Activated CD8-positive, alpha-beta memory T cell treated with anti-CD3 and anti-CD28 coated beads for 1 hour (primary cell): ENCODE measurements at places on chromosomes 3 and 15.

GRCh38 chr3:150372320-150372719 is 35.8 kb upstream of the TSC22D2 start:
- no peak for DNase-seq

GRCh38 chr15:78420766-78421165 is 17.2 kb upstream of the IREB2 start:
- DNase-seq, result no peak

GRCh38 chr3:72250725-72251124 is 465.8 kb upstream of the PROK2 start:
- DNase-seq, result no peak

- no peak for DNase-seq
Observed at GRCh38 chr15:63331456-63331855, 50.2 kb downstream of the CA12 start.

- DNase-seq, result no peak
Observed at GRCh38 chr3:129460155-129460554, 20.1 kb downstream of the IFT122 start.

DNA sequence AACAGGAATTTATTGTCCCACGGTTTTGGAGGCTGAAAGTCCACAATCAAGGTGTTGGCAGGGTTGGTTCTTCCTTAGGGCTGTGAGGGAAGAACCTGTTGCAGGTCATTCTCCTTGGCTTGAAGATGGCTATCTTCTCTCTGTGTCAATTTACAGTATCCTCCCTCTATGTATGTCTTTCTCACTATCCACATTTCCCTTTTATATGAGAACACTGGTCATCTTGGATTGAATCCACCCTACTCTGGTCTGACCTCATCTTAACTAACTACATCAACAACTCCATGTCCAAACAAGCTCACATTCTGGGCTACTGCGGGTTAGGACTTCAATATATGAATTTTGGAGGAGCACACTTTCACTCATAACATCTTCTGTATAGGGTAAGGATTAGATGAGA is 61.9 kb downstream of the CLDN1 start:
- no peak for DNase-seq

DNA sequence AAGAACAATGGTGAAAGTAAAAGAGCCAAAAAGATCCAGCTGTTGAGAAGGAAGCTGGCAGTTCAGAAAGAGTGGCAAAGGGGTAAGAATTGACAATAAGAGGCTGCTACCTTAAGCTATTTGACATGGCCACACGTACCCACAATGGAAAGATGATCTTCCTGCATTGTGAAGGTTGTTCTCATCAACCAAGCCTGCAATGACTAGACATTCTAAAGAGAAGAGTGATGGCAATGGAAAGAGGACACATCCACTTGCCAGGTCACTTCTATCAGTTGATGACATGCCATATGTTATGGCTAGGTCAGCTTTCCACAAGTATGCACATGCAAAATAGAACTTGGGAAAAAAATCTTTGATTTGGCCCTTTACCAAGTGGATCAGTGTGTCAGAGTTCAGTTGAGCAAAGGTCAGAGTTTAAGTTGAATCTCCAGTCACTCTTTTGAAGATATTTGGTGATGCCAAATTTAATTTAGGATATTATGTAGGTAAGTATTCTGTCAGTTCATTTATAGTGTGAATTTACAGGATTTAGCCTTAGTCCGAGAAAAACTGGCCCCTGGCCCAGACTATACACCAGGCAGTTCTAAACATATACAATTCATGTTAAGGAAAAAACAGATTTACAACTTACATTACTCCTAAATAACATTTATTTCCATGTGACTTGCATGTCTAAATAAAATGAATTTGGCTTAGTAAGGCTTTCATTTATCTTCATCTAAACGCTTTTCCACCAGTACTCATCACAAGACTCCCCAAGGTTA is 104.9 kb upstream of the FLNB start:
- no peak for DNase-seq

GRCh38 chr3:151743855-151744254 is 10.1 kb downstream of the AADACL2 start:
- no peak for DNase-seq

DNA sequence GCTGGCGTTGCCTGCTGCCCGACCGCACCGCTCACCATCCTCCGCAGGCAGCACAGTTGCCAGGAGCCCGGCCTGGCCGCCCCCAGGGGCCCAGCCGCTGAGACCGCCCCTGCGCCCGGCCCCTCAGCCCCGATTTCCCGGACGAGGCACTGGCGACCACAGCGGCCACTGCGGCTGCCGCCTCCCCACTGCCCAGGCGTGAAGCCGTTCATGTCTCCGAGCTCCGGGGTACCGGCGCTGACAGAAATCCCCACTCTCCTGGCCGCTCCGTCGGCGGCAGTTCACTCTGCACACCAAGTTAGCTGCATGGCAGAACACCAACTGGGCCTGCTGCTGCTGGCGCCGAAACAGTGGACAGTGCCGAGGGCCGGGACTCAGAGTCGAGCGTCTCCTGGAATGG is 8.5 kb downstream of the SELENOT start:
- DNase-seq, result no peak

DNA sequence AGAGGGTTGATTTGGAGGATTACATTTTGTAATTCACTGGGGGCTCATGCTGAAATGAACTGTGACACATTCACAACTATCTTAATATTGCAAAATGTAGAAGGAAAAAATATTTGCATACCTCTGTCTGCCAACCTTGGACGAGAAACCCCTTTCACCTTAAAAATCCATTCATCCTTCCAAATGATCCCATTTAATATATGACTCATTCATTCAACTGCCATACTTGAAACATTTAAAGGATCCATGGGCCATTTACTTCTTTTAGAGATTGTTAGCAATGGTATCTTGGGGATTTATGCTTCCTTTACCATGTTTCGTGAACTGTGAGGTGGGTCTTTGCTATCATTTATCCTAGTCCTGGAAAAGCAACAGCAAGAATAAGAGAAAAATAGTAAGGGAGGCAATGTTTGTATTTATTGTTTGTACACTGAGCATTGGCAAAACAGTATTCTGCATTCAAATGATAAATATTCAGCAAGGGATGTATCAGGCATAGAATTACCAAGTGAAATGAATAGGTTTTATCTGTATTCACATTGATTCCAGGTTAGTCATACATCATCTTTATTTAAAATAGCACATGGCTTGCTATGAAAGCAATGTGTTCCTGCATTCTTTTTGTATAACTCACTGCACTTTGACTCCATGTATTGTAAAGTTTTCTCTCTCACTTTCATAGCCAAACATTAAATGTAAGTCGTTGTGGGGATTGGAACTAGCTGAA is 378.1 kb downstream of the NSUN3 start:
- no peak for DNase-seq

GRCh38 chr15:55334371-55334770 is 15.3 kb downstream of the PIGB start:
- no peak for DNase-seq

DNA sequence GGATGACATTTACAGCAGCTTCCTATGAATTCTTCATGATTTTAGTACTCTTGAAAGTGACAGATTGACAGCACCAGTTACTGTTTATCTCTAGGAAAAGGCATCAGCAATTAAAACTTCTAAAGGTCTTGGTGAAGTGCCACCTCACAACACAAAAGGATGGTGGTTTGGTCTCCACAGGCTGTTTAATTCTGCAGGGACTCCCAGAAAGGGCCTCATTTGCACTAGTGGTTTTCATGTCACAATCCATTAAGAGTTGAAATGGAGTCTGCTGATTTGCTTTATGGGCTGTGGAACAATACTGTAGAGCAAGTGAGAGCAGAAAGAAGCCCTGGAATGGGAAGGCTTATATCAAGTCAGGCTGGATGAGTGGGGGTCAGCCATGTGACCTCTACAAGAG is 225.3 kb upstream of the KCNMB2 start:
- DNase-seq, result no peak

DNA sequence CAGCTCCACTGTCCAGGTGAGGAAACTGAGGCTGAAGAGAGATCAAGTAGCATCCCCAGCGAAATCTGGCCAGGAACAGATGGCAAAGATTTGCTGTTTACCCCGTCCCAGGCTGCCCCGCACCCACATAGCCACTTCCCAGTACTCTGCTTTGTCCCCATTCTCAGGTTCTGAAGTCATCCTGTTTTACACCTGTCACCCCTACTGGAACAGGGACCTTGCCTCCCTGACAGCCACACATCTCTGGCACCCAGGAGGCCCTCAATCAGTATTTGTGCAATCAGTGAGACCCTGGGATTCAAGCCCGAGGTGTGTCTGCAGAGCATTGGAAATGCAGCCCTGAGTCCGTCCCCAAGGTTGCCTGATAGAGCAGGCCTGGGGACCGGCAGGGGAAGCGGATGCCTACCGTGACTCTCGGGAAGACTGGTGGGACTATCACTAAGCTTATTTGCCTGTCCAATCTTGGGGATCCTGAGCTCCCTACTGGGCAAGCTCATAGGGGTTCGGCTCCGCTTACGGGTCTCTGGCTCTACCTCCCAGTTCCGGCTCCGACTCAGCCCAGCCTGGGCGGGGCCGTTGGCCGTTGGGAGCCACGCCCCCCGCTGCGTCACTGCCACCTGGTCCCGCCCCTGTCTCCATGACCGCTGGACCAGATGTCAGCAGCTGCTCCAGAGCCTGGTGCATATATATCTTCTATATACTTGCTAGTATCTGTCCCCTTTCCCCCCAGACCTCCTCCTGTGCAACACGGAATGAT is 17.5 kb upstream of the FANCD2 start:
- no peak for DNase-seq

GRCh38 chr3:149299938-149300801 is 33.3 kb downstream of the TM4SF18 start:
- no peak for DNase-seq

- DNase-seq, result no peak
Observed at GRCh38 chr15:66117841-66118240, 135.7 kb downstream of the MEGF11 start.

DNA sequence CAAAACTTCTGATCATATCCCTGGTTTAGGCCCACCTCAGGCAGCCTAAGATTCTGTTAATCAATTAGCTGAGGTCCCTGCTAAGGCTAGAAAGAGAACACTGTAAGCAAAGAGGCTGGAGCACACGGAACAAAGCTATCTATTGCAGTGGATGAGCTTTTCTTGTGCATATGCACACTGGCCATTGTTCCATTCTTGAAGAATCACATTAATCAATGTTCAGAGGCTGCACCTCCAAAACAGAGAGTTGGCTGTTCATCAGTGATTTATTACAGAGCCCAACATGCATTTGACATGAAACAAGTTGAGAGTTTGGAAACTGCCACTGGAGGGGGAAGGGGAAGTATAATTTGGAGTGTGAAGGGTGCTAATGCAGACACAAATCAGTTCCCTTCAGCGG is 873.0 kb downstream of the ROBO1 start:
- DNase-seq, result no peak

GRCh38 chr3:134754768-134755559 is 40.1 kb upstream of the EPHB1 start:
- no peak for DNase-seq

- no peak for DNase-seq
Observed at GRCh38 chr15:89976246-89976600, 24.9 kb upstream of the ZNF710 start.

- no peak for DNase-seq
Observed at GRCh38 chr3:129624347-129625071, 18.0 kb upstream of the PLXND1 start.

DNA sequence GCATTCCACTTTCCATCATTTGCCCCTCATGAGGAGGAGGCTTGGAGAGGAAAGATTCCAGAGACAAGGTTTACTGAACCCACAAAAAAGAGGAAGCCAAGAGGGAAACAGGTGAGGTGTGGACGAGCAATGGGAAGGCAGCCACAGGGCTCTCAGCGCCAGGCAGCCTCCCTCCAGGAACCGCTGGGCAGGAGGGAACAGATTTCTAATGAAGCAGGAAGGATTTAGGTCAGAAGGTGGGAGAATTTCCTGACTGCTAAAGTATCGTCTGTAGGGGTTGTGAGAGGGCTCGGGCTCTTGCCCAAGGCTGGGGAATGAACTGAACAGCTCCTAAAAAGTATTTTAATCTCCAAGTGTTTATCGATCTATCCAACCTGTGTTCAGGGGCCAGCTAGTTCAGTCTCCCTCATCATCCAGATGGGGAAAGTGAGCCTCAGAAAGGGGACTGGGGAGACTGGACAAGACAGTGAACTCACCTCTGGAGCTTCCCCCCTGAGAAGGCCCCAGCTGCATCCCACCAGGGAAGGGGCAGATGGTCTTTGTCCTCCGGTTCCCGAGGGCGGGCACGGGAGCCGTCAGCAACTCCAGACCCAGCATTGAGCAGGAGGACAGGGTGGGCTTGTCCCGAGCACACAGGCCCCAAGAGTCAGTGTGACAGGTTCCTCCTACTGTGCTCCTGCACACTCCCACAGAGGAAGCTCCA is 10.5 kb downstream of the LOXL1 start:
- no peak for DNase-seq

DNA sequence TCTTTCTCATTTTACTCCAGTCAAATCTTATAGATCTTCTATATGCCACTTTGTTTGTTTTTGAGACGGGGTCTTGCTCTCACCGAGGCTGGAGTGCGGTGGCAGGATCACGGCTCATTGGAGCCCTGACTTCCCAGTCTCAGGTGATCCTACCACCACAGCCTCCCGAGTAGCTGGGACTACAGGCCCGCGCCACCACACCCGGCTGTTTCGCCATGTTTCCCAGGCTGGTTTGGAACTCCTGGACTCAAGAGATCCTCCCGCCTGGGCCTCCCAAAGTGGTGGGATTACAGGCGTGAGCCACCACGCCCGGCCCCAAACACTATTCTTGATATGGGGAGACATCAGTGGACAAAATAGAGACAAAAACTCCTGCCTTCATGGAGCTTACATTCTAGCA is 927 bp upstream of the TFDP2 start:
- no peak for DNase-seq

DNA sequence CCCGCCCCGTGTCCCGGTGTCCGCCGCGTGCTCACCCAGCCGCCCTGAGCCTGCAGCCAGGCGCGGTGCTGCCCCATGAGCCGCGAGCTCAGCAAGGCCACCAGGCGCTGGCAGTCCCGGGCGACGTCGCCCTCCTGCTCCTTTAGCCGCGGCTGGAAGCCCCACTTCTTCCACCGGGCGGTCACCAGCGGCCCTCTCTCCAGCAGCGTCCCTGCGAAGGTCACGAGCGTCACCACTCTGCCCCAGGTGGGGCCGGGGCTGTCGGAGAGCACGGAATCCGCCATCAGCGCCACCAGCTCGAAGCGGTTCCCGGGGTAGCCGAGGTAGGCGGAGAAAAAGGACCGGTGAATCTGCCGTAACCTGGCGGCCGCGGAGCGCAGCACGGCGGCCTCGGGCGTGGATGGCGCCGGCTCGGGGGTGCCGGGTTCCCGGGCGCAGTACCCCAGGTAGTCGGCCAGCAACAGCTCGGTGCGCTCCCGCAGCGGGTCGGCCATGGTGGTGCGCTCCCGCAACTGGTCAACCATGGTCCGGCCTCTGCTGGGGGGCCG is 298 bp downstream of the BCL2L10 start:
- DNase-seq, result peak; percentile 5

GRCh38 chr3:65029130-65029529 is 341.3 kb upstream of the ADAMTS9 start:
- DNase-seq, result no peak

- DNase-seq, result no peak
Observed at GRCh38 chr3:18189282-18190050, 235.7 kb downstream of the SATB1 start.

GRCh38 chr15:84844964-84845363 is 27.8 kb downstream of the ALPK3 start:
- no peak for DNase-seq

- no peak for DNase-seq
Observed at GRCh38 chr15:85950101-85950500, 129.6 kb upstream of the AGBL1 start.
